ENCODE measurements at places on chromosomes 7 and 10.
A peak's percentile ranks its signal among the peaks of the same experiment; 100 is the strongest.

GRCh38 chr10:89458291-89458690 lies 43.9 kb downstream of the IFIT5 start:
- DNase-seq = no peak

- DNase-seq = no peak
Measured at GRCh38 chr10:3406556-3406955, 234.0 kb upstream of the PITRM1 start.

DNA sequence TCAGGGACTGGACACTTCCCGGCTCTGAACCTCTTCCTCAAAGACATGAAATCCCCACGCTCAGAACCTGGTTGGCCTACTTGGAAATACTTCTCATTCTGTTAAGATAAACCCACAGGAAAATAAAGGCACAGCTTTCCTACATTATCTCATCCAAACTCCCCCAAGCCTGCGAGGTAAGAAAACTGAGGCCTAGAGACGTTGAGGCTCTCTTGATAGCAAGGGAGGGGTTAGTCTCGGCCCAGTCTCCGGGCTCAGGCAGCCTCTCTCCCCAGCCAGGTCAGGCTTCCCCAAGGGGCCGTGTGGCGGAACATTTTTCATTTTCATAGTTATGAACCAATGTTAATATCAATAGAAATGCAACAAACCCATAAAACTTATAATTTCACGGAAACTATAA lies 4.6 kb upstream of the EIF3B start:
- no peak for DNase-seq

DNA sequence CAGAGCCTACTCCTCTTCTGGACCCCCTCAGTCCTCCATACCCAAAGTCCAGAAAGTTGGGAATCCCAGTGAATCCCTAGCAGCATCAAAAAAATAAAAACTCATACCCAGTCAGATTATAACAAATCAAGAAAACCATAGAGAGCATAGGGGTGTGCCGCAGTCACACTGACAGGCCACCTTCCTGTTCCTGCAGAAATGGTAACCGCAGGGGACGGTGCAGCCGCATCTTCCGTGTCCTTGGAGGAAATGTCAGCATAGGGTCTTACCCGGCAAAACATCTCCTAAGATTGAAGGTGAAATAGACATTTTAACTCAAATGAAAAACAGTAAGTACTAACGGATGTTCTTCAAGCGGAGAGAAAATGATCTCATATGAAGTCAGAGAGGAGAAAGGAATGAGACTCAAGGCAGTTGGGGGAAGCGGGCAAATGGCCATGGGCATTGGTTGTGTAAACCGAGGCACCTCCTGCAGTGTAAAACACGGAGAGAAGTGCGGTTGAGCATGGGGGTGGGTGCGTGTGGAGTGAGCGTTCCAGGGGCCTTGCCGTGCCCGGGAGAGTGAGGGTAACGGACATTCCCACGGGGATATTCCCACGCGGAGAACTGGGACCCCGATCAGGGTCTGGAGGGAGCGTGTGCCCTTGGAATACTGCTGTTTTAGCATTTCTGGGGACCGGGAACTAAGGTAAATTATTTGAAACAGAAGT lies 110.8 kb downstream of the NKX6-2 start:
- no peak for DNase-seq

GRCh38 chr7:28685644-28686417 lies 272.3 kb downstream of the TRIL start:
- DNase-seq = peak; percentile 45

DNA sequence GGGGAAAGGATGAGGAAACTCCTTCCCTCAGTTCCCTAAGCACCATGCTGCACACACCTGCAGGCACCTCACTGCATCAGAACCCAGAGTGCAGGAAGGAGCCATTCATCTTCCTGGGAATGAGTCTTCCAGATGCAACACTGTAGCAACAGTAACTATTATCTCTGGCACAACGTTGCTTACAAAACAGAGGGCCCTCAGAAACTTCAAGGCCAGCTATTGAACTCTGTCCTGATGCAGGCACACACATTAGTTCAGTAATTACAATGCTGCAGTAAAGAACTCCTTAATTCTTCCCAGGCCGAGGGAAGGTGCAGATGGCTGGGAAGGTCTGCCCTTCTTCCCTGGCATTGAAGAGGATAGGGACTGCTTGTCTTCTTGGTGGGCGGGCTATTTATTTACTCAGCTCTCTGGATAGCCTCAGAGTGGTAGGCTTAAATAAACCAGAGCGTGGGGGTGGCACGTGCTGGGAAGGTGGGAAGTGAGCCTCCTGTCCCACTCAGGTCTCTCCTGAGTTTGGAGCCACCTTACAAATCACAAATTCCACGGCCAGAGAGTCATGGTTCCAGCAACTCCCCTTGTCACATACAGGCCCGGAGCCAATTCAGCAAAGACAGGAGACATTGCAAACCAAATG lies 125.1 kb upstream of the JCAD start:
- DNase-seq = no peak

- DNase-seq = peak; percentile 63
Measured at GRCh38 chr7:39509912-39510311, 56.3 kb upstream of the YAE1 start.

DNA sequence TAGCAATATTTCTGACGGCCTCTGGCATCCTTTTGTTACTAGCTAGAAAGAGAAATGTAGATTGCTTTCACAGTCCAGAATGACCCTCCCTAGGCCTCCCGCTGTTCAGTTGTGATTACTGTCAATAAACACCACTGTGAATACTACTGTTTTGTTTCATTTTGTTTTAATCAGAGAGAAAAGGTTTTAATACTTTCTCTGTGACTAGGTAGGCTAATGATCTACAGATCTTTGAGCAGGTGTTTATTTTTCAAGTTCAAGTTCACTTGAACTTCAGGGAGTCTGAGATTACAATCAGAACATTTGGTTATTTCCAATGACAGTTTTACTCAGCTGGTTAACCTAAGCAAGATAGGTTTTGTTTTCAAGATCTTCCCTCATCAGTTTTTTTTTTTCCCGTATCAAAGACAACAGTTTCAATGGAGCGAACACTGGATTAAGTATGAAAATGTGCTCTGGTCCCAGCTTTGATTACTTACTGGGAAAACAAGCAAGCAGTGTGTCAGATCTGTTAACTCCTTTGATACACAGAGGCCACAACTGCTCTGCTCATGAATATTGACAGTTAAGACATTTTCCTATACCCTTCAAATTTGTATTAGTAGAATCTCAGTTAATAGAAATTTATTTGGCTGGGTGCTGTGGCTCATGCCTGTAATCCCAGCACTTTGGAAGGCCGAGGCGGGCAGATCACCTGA lies 34.8 kb downstream of the VKORC1L1 start:
- no peak for DNase-seq

- no peak for DNase-seq
Measured at GRCh38 chr7:17599733-17600339, 301.4 kb downstream of the AHR start.

GRCh38 chr10:18456984-18457383 lies 194.4 kb downstream of the NSUN6 start:
- no peak for DNase-seq

GRCh38 chr10:122121059-122121458 lies 132.1 kb downstream of the TACC2 start:
- no peak for DNase-seq

GRCh38 chr7:90276033-90276728 lies 31.2 kb downstream of the CFAP69 start:
- no peak for DNase-seq

DNA sequence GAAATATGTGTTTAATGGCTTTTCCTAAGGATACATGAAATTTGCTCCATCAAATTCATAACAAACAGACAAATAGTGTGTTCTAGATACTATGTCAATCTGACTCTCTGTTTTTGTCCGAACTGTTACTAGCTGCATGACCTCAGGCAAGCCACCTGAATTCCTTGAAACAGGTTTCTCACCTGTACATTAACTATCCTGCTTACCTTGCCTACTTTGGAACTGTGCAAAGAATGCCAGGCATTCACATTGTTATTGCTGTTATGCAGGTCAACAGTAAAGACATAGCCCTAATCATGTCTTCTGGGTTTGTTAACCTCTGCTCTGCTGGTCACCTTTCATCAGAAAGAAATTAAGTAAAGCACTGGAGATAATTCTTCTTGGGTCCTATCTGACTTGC lies 1283.9 kb upstream of the CELF2 start:
- DNase-seq = no peak
